ENCODE measurements at places on chromosomes 5 and 9.
A peak's percentile ranks its signal among the peaks of the same experiment; 100 is the strongest.

- no peak for DNase-seq
Measured at GRCh38 chr5:15241216-15241821, 258.7 kb upstream of the FBXL7 start.

DNA sequence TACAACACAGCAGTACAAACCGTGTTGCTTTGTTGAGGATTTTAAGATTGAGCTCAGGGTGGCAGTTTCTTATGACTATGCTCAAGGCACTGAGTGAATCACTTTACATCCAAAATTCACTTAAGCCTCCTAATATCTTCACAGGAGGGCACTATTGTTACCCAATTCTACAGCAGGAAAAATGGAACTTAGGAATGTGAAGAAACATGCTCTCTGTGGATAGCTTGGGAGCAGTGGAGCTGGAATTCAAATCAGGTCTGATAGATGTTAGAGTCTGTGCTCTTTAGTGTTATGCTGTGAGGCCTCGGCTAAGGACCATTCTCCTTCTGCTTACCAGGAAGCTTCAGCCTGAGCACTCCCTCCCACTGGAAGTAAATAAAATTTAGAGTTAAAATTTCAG, 18.7 kb upstream of the HMHB1 start:
- no peak for DNase-seq

GRCh38 chr9:21964925-21965385, 29.2 kb downstream of the CDKN2A start:
- no peak for DNase-seq

GRCh38 chr9:114098021-114098935, 814 bp downstream of the KIF12 start:
- DNase-seq = peak; percentile 61

DNA sequence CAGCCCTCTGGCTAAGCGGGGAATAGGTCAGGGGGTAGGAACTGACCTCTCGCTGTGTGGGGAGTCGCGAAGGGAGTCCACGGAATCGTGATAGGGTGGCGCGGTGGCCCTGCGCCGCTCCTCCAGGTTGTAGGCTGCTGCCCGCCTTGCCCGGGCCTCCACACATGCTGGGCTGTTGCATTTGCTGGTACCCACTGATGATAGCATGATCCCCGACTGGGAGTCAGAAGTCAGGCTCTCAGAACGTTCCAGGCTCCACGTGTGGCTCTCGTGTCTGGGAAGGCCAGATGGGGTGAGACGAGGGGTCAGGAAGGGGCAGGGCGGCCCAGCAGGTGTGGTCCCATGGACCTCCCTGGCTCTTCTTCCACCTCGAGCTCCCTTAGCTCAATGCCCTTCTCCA, 56.0 kb downstream of the PSD2 start:
- no peak for DNase-seq

GRCh38 chr5:173866243-173866857, 21.8 kb upstream of the CPEB4 start:
- DNase-seq = no peak

- no peak for DNase-seq
Measured at GRCh38 chr5:164893071-164893470, 1387.7 kb downstream of the MAT2B start.

DNA sequence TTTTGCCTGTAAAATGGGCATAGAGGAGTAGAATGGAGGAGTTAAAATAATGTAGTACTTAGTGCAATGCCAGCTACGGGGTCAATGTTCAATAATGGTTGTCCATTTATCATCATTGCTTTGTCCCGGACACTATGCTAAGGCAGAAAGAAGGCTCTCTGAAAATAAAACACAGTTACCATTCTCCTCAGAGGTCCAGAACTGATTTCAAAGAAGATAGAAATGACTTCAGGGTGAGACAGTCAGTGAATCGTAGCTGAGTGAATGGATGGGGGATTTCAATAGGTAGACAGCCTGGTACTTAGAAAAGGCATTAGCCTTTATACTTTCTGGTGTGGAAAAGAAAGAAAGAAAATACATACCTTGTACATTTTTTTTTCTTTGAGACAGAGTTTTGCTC, 1.2 kb upstream of the AK3 start:
- DNase-seq = peak; percentile 16

GRCh38 chr9:105425816-105426433, 21.9 kb upstream of the FSD1L start:
- no peak for DNase-seq

- DNase-seq = no peak
Measured at GRCh38 chr9:109950710-109951443, 170.9 kb downstream of the PALM2AKAP2 start.

GRCh38 chr5:27396998-27397397, 358.6 kb upstream of the CDH9 start:
- DNase-seq = no peak

DNA sequence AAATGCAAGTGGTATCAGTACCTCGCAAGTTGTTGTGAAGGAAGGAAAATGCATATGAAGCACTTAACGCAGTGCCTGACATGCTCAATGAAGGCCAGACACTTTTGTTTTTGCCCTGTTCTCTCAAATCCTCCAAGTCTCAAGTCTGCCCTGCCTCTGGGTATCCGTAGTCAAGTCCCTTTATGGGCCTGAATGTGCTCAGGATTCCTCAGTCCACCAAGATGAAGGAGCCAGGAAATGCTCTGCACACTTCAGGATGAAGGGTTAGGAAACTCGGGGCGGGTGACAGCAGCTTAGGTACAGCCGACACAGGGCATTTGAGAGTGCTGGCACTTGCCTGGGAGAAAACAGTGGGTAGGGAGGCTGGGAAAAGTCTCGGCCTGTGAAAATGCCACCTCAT, 1.4 kb downstream of the ECSCR start:
- no peak for DNase-seq

DNA sequence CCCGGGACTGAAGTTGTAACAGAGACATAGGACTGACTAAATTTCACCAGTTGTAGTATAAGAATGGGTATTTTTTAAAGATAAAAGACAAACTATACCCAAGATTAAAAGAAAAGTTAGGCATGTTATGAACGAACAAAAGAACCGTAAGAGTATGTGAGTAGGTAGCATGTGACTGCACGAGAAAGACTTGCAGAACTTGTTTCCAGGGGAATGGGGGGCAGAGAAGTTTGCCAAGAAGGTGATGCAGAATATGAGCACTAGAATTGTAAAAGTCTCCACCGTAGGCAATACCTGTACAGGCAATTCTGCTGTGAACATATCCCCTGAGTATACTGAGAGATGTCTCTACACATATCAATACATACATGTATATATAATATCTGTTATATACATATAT, 614.7 kb downstream of the PRELID2 start:
- no peak for DNase-seq

DNA sequence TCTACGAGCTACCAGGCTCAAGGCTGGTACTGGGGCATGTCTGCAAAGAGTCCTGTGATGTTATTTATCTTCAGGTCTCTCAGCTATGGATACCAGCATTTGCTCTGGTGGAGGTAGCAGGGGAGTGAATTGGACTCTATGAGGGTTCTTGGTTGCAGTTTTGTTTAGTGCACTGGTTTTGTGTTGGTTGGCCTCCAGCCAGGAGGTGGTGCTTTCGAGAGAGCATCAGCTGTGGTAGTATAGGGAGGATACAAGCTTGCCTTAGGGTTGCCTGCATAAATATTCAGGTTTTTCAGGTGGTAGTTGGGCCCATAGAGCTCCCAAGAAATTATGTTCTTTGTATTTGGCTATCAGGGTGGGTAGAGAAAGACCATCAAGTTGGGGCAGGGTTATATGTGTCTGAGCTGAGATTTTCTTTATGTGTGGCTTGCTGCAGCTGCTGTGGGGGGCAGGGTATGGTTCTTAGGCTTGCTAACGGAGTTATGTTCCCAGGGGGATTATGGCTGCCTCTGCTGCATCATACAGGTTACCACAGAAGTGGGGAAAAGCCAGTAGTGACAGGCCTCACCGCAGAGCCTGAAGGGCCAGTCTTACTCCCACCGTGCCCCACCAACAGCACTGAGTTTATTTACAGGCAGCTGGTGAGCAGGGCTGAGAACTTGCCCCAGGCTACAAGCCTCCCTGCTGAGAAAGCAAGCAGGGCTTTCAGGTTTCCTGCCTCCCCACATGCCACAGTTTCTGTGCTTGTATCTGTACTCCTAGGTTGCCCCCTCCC, 9.7 kb upstream of the RIOK2 start:
- no peak for DNase-seq

- DNase-seq = no peak
Measured at GRCh38 chr9:133691626-133692363, 46.4 kb downstream of the SARDH start.

Data from cerebellum (tissue), 4 donors.